ENCODE measurements at places on chromosomes 1 and 21. TPM values are rescaled to one million over a fixed set of nuclear protein-coding genes. Genes with fewer than 3 reads are reported as not detected.

GRCh38 chr1:152159144-152159543 is at the start of gene RPTN:
RPTN (minus strand) TSS chr1:152159228; CDS start chr1:152157889, 1,339 bp downstream.
- no peaks in the 10 kb centered on the region for H3K27me3 ChIP-seq
- DNase-seq = no peak
- H3K4me3 ChIP-seq = no peak within 1 kb of the TSS
- H3K4me1 ChIP-seq = no peaks in the 10 kb centered on the region
- no peaks in the 10 kb centered on the region for H3K36me3 ChIP-seq

DNA sequence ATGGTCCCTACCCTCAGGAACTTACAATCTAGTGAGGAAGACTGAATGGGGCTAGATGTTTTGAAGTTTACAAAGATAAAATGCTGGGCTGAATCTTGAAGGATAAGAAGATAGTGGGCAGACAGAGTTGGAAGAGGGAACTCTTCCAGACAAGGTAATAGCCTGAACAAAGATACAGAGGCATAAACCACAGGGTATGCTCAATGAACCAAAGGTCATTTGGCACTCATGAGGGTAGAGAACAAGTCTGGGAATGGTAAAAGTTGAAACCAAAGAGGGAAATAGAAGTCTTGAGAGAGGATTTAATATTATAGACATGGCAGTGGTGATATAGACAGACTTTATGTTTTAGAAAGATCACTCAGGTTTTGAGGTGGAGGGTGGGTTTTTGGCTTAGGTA is 48.1 kb upstream of the ZSWIM5 start:
- H3K4me3 ChIP-seq = no peak overlapping the region
- DNase-seq = no peak
- peak overlapping the region; percentile 30 for H3K27ac ChIP-seq

DNA sequence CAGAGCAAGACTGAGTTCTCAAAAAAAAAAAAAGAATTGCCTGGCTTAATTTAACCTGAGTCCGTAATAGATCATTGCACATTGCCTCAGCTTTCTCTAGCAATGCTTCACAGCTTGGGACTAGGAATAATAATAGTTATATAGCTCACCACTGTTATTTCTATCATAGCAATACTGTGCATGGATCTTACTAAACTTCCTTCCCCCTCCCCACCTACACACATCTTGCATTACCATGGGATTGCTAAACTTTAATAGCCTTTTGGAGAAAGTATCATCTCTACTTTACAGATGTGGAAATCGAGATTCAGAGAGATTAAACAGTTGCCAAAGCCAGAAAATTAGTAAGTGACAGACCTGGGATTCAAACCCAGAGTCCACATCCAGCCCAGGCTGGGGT is 99.4 kb downstream of the ATP5PO start:
- no peak overlapping the region for H3K27ac ChIP-seq
- no peak overlapping the region for H3K4me3 ChIP-seq
- no peak for DNase-seq
- no peaks in the 10 kb centered on the region for H3K4me1 ChIP-seq
- H3K36me3 ChIP-seq = peaks cover 10% of the 10 kb centered on the region
- no peaks in the 10 kb centered on the region for H3K27me3 ChIP-seq

DNA sequence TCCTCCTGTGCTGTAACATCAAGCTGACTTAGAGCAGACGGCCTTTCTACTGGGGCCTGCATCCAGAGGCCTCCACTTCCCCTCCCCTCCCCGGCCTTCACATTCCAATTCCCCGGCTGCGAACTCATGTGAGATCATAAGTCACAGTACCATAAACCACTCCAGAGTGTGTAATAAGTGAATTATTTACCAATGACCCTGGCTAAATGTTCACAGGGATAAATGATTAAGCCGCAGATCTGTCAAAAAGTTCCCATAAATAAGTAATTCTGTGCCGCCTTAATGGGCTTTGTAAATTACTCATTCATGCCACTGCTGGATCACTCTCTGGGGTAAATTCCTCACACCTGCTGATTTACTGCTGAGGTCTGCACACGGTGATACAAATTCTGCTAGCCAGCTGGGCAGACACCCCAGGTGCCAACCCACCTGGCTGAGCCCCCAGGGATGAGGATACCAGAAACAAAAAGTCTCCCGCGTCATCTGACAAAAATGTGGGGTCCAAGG is 27.4 kb upstream of the KIRREL1 start:
- no peaks in the 10 kb centered on the region for H3K27me3 ChIP-seq
- H3K4me1 ChIP-seq = peaks cover 38% of the 10 kb centered on the region
- no peak overlapping the region for H3K27ac ChIP-seq
- no peak overlapping the region for H3K4me3 ChIP-seq
- peak; percentile 67 for DNase-seq

DNA sequence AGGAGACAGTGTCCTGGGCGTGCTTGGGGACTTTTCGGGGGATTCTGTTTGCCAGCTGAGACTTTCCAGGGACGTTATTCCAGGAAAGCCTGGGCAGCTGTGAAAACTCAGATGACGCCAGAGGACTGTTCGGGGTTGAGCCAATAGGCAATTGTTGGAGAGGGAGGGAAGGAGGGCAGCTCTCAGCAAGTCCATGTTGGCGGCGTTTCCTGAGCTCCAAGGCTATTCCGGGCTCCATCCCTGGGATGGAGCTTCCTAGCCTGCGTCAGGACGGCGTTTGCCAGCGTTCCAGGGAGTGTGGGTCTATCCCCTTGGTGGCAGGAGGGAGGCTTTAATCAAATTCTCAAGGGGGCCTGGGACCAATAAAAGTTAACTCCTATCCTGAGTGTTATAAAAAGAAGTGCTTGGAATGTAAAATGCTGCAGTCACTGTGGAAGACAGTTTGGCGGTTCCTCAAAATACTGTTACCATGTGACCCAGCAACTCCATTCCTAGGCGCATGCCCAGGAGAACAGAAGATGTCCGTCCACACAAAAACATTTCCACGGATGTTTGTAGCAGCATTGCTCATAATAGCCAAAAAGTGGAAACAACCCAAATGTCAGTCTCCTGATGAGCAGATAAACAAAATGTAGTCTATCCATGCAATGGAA is 15.2 kb downstream of the SLC27A3 start:
- H3K4me1 ChIP-seq = peaks cover 19% of the 10 kb centered on the region
- peak overlapping the region; percentile 88 for H3K27ac ChIP-seq
- peaks cover 5% of the 10 kb centered on the region for H3K27me3 ChIP-seq
- H3K36me3 ChIP-seq = no peaks in the 10 kb centered on the region
- peak; percentile 69 for DNase-seq
- no peak overlapping the region for H3K4me3 ChIP-seq

GRCh38 chr1:85047472-85048295 is 616 bp downstream of the MCOLN3 start:
- H3K36me3 ChIP-seq = no peaks in the 10 kb centered on the region
- H3K4me3 ChIP-seq = peak overlapping the region; percentile 61
- H3K4me1 ChIP-seq = no peaks in the 10 kb centered on the region
- H3K27ac ChIP-seq = no peak overlapping the region

DNA sequence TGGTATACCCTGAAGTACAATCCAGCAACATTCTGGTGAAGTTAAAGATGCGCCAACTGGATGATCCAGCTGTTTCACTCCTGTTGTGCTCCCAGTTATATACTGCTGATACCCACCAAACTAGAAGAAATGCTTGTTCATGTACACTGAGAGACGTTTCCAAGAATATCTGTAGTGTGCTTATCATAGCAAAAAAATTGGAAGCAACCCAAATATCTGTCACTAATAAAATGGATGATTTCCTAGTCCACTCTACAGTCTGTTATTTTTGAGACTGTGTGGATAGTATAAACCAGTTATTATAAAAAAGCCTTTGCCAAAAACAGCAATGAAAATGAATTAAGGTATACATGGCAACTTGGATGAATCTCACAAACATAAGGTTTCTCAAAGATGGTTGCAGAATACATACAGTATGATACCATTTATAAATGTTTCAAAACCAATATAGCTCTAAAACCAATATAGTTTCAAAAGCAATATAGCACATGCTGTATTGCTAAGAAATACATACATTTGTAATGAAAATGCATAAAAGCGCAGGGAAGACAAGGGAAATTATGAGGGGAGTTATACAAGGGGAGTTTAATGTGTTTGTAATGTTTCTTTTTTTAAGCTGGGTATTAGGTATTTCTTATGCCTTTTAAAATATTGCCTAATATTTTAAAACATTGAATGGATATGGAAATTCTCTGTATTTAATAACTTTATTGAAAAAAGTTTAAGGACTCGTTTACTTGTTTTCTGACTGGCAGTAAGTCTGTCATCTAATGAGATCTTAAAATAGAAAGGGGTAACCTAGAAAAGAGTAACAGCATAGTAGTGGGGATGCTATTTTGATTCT is 36.5 kb downstream of the GPSM2 start:
- no peaks in the 10 kb centered on the region for H3K36me3 ChIP-seq
- H3K4me1 ChIP-seq = no peaks in the 10 kb centered on the region
- H3K27me3 ChIP-seq = no peaks in the 10 kb centered on the region
- H3K4me3 ChIP-seq = no peak overlapping the region

DNA sequence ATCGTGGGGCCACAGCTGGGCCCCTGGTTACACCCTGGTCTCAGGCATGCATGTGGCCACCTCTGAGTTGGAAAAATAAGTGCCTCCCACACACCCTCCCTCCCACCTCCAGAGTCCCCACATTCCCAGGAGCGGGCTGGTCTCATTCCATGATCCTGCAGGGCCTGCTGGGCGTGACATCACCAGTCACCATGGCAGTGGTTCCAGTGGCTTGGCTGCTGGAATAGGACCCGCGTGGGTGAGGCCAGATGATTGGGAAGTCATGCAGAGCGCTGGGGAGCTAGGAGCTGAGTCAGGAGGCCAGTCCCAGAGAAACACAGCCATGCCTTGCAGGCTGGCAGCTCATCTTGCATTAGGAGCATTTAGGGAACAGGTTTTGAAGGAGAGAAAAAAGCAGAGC is 125.4 kb upstream of the TMEM51 start:
- no peak overlapping the region for H3K4me3 ChIP-seq
- no peak overlapping the region for H3K27ac ChIP-seq
- no peaks in the 10 kb centered on the region for H3K36me3 ChIP-seq
- DNase-seq = no peak

- no peak overlapping the region for H3K27ac ChIP-seq
- no peaks in the 10 kb centered on the region for H3K4me1 ChIP-seq
- DNase-seq = no peak
- no peak overlapping the region for H3K4me3 ChIP-seq
- no peaks in the 10 kb centered on the region for H3K27me3 ChIP-seq
These were observed 87.5 kb downstream of the AJAP1 start for GRCh38 chr1:4741876-4742423.

GRCh38 chr1:34713443-34713842 is 41.4 kb upstream of the GJB5 start:
- no peak for DNase-seq
- no peaks in the 10 kb centered on the region for H3K4me1 ChIP-seq
- no peaks in the 10 kb centered on the region for H3K36me3 ChIP-seq
- H3K4me3 ChIP-seq = no peak overlapping the region
- no peak overlapping the region for H3K27ac ChIP-seq

DNA sequence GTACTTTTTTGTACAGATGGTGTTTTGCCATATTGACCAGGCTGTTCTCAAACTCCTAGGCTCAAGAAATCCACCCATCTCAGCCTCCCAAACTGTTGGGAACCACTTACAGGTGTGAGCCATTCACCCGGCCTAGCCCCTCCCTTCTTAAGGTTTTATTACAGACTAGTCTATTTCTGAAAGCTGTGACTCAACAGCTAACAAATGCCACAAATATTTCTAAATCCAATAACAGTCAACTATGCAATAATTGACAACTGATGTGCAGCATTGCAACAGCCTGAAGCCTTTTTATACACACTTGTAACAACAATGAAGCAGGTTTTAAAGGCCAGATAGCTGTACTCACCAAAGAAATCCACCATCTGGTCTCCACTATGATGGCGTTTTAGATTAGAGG is 51.4 kb downstream of the GRIK1 start:
- no peak for DNase-seq
- no peak overlapping the region for H3K4me3 ChIP-seq
- no peaks in the 10 kb centered on the region for H3K27me3 ChIP-seq
- no peaks in the 10 kb centered on the region for H3K36me3 ChIP-seq
- H3K27ac ChIP-seq = no peak overlapping the region
- no peaks in the 10 kb centered on the region for H3K4me1 ChIP-seq

DNA sequence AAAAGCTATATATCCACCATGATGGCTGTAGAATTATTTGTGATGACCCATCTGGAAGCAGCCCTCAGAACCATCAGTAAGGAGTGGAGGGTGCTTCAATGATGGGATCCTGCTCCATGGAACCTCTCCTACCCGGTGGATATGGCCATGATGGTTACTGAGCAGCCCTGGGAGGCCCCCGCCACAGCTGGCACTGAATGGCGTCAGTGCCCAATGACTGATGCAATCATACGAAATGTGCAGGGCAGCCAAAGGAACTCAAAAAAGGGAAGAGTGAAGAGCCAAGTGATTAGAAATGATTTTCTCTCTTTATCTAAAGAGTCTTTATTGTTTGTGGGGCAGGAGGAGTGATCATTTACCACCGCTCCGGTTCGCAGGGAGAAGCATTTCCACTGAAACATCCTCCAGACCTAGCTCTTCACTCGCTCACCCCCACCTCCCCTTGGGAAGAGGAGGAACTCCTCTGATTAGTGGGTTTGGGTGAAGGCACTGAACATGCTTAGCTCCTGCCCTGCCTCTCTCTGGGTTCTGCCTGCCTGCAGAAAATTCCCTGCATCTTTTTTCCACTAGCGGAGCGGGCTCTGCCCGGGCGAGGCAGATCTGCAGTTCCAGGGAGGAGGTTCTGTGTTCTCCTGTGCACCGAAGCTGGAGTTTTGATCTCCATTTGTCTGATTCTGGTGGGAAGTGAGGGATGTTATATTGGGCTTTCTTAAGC is 260.3 kb downstream of the GRIK3 start:
- H3K36me3 ChIP-seq = no peaks in the 10 kb centered on the region
- no peak overlapping the region for H3K27ac ChIP-seq
- H3K4me3 ChIP-seq = no peak overlapping the region
- no peak for DNase-seq
- H3K27me3 ChIP-seq = peaks cover 62% of the 10 kb centered on the region

DNA sequence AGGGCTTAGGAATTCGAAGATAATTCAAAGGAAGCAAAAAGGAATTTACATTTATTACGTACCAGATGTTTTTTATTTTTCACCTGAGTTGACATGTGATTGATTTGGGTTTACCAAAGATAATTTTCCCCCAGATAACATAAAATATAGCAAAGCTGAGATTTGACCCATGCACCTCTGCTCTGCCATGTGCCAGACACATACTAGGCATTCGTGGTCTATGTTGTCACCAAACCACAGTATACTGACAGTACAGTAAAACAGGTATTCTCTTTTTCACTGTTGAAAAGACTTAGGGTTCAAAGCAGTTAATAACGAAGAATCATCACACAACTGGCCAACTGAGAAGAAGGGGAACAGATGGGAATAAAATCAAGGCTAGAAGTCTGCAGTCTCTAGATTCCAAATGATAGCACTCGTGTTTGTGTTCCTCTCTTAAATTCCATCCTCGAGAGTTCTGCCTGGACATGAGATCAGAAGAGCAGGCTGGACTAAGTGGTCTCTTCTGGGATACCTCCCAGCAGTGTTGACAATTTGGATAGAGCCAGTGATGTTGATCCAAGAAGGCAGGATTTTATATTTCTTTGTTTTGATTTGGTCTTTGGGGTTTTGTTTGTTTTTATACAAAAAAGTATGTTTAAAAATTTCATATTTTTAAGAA is 85.3 kb upstream of the RAVER2 start:
- H3K36me3 ChIP-seq = no peaks in the 10 kb centered on the region
- no peaks in the 10 kb centered on the region for H3K4me1 ChIP-seq
- no peak overlapping the region for H3K4me3 ChIP-seq
- H3K27me3 ChIP-seq = no peaks in the 10 kb centered on the region

TPTE gene
- not detected for total RNA-seq

HLX gene
- 10.8 TPM for total RNA-seq

TADA1 gene
- 10.8 TPM for total RNA-seq

MACO1 gene
- total RNA-seq = 24.9 TPM

MANEAL gene
- 7.2 TPM for total RNA-seq

C1orf74 gene
- total RNA-seq = 2.7 TPM

ADGRB2 gene
- total RNA-seq = 1.1 TPM

DCST1 gene
- total RNA-seq = not detected

S100A2 gene
- total RNA-seq = not detected
